ENCODE measurements at places on chromosomes 11 and 22. TPM values are rescaled to one million over a fixed set of nuclear protein-coding genes. Genes with fewer than 3 reads are reported as not detected.

PLAAT5 gene
- total RNA-seq, result not detected

OR10V1 gene
- total RNA-seq, result not detected

IL18 gene
- 107 TPM for total RNA-seq

BRSK2 gene
- 6.2 TPM for total RNA-seq

CEND1 gene
- total RNA-seq, result 2.3 TPM

TNNT3 gene
- 0.14 TPM for total RNA-seq

WNT7B gene
- total RNA-seq, result 82.3 TPM

SLC22A6 gene
- not detected for total RNA-seq

LINC01488 gene
- total RNA-seq, result not detected

ZNF280A gene
- 3.5 TPM for total RNA-seq

MS4A6E gene
- not detected for total RNA-seq

RFPL1 gene
- total RNA-seq, result not detected

CDC42EP2 gene
- total RNA-seq, result 21.6 TPM

CASP12 gene
- not detected for total RNA-seq

ZBTB16 gene
- total RNA-seq, result 0.23 TPM

LRRC74B gene
- not detected for total RNA-seq

TRIM66 gene
- total RNA-seq, result 1.5 TPM

GNG3 gene
- not detected for total RNA-seq

GRAP2 gene
- not detected for total RNA-seq

RAG2 gene
- not detected for total RNA-seq

TRIM48 gene
- not detected for total RNA-seq

NCAPH2 gene
- total RNA-seq, result 38.0 TPM

PKP3 gene
- total RNA-seq, result 38.6 TPM

IGLL1 gene
- not detected for total RNA-seq

DRICH1 gene
- 0.36 TPM for total RNA-seq

MMP13 gene
- total RNA-seq, result not detected

GDPD4 gene
- not detected for total RNA-seq

CHST1 gene
- total RNA-seq, result 2.3 TPM

OR52I2 gene
- total RNA-seq, result not detected

RIMBP3C gene
- 0.24 TPM for total RNA-seq

OR2D3 gene
- not detected for total RNA-seq

MOV10L1 gene
- not detected for total RNA-seq

KCNE3 gene
- not detected for total RNA-seq

KCNA4 gene
- not detected for total RNA-seq

VPREB3 gene
- total RNA-seq, result 0.73 TPM

APOA4 gene
- not detected for total RNA-seq

SPON1 gene
- not detected for total RNA-seq

MRGPRX3 gene
- not detected for total RNA-seq

PRSS23 gene
- total RNA-seq, result 452 TPM

C1QTNF4 gene
- total RNA-seq, result not detected

SLC22A25 gene
- total RNA-seq, result not detected

TPBGL gene
- 0.15 TPM for total RNA-seq

NLRP6 gene
- not detected for total RNA-seq
